Activated naive CD8-positive, alpha-beta T cell treated with anti-CD3 and anti-CD28 coated beads for 36 hours (primary cell): ENCODE measurements at places on chromosomes 5 and 9. TPM values are rescaled to one million over a fixed set of nuclear protein-coding genes. Genes with fewer than 3 reads are reported as not detected.
A peak's percentile ranks its signal among the peaks of the same experiment; 100 is the strongest.

GRCh38 chr5:157855404-157855994 lies 3.4 kb downstream of the CLINT1 start:
- H3K4me1 ChIP-seq: peaks cover 46% of the 10 kb centered on the region
- H3K27ac ChIP-seq: no peak overlapping the region
- no peak for DNase-seq
- no peaks in the 10 kb centered on the region for H3K27me3 ChIP-seq
- peak overlapping the region; percentile 29 for H3K4me3 ChIP-seq

The FGF1 gene
- total RNA-seq: not detected

DNA sequence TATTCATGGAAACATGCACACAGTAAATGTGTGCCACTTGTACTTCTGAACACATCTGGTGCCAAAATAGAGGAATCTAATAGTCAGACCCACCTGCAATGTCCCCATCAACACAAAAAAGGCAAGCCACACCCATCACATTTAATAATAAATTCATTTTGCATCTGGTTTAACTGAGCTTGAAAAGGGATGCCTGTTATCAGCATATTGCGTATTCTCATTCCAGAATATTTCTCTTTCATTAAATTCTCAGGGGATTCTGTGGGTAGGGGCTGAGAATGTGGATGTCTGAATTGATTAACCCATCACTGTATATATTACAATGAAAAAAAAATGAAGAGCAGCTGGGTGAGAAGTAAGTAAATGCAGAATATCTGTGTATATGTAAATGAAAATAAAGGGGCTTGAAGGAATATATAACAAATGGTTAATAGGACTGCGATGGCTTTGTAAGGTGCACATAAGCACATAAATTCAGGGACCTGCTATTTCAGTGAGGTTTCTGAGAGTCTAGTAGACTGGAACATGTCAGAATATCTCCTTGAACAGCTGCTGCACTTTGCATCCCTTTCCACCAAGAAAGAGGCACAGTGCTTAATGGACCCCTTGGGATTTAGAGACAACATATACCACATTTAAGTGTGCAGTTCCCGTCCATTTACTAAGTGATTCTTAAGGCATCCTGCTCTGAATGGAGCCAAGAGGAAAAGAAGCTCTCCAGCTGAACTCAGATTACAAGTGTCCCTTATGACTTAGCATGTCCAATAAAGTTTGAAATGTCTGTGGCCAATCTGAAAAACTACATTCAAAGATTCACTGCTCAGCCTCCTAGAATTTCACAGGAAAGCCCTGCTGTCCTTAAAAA lies 104.1 kb upstream of the NIPBL start:
- H3K36me3 ChIP-seq: peaks cover 2% of the 10 kb centered on the region
- H3K4me1 ChIP-seq: no peaks in the 10 kb centered on the region
- no peak for DNase-seq
- no peak overlapping the region for H3K4me3 ChIP-seq
- H3K27ac ChIP-seq: no peak overlapping the region

The MARVELD2 gene
- 0.31 TPM for total RNA-seq

DNA sequence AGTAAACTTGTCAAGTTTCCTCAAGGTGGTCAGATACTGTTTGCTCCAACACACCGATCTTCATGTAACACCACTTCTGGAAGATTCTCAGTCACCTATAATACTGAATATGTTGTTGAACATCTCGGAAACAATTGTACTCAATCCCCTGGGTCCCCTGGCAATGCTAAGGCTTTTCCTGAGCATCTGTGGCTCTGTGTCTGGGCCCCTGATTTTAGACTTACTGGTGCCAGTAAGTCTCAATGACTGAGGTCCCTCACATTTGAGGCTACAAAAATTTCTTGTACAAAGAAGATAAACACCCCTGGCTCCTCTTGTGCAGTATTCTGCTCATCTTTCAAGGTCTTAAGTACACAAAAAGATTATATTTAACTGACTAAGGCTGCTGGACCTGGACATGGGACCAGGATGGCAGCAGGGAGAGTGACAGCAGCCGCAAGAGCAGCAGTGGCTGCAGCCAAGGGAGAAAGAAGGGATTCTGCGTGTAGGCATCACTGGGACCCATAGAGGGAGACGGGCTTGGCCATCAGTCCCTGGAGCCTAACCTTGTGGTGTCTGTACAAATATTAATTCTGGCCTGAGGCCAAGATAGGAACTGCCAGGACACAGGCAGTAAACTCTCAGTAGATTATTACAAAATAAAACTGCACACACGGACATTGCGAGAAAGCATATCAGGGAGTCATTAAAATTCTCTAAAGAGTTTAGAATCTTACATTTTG lies 49.0 kb upstream of the TNPO1 start:
- no peaks in the 10 kb centered on the region for H3K4me1 ChIP-seq
- no peak overlapping the region for H3K27ac ChIP-seq
- no peaks in the 10 kb centered on the region for H3K36me3 ChIP-seq
- no peak for DNase-seq

- H3K36me3 ChIP-seq: no peaks in the 10 kb centered on the region
- no peak for DNase-seq
Measured at GRCh38 chr9:96073531-96074480, 198.3 kb downstream of the ERCC6L2 start.

- H3K4me3 ChIP-seq: no peak overlapping the region
- no peak for DNase-seq
- H3K36me3 ChIP-seq: no peaks in the 10 kb centered on the region
- peaks cover 7% of the 10 kb centered on the region for H3K27me3 ChIP-seq
- H3K4me1 ChIP-seq: no peaks in the 10 kb centered on the region
Measured at GRCh38 chr5:5605170-5605764, 182.8 kb downstream of the ICE1 start.

The NMUR2 gene
- total RNA-seq: not detected

DNA sequence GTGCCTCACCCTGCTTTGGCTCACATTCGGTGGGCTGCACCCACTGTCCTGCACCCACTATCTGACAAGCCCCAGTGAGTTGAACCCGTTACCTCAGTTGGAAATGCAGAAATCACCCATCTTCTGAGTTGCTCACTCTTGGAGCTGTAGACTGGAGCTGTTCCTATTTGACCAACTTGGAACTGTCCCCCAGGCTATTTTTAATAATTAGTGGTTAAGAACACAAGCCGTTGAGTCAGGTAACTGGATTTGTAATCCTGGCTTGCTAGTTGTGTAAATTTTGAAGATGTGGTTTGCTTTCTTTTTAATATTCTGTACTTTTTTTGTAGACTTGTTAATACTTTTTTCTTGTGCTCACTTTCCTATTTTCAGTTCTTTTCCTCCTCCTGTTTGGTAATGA lies 81.2 kb downstream of the CNTLN start:
- no peak overlapping the region for H3K4me3 ChIP-seq
- H3K27me3 ChIP-seq: no peaks in the 10 kb centered on the region
- DNase-seq: no peak

DNA sequence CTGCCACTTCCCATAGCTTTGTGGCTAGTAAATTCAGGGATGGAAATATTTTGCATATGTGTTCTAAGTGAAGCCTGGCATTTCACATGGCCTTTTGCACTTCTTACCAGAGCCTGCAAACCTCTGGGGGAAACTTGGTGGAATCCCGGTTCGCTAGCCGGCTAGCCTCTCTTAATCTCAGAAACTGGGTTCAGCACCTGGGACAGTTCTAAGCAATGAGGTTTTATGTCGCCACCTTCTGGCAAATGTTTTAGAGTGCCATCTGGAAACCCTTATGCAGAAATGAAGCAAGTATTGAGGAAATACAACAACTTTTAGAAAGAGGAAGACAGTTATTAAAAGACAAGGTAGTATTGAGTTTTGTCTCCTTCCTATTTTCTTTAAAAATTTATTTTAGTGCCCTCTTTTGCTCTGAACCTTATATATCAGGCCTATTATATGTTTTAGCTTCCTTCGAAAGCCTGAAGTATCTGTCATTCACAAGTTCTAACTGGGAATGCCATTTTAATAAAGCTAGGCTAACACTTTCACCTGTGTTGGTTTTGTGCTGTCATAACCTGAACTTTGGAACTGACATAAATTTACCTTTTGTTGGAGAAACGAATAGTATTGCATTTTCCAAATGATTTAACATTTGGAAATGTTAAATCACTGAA lies 963 bp upstream of the HTR1A start:
- no peak overlapping the region for H3K4me3 ChIP-seq
- peaks cover 7% of the 10 kb centered on the region for H3K36me3 ChIP-seq
- no peak for DNase-seq
- H3K4me1 ChIP-seq: no peaks in the 10 kb centered on the region
- H3K27me3 ChIP-seq: peaks cover 50% of the 10 kb centered on the region
- H3K27ac ChIP-seq: no peak overlapping the region

- H3K27ac ChIP-seq: peak overlapping the region; percentile 45
- H3K4me3 ChIP-seq: peak overlapping the region; percentile 86
- H3K4me1 ChIP-seq: peaks cover 10% of the 10 kb centered on the region
- H3K27me3 ChIP-seq: peaks cover 2% of the 10 kb centered on the region
- DNase-seq: no peak
- H3K36me3 ChIP-seq: peaks cover 5% of the 10 kb centered on the region
Measured at GRCh38 chr5:69331528-69332445, 814 bp downstream of the CCDC125 start.

DNA sequence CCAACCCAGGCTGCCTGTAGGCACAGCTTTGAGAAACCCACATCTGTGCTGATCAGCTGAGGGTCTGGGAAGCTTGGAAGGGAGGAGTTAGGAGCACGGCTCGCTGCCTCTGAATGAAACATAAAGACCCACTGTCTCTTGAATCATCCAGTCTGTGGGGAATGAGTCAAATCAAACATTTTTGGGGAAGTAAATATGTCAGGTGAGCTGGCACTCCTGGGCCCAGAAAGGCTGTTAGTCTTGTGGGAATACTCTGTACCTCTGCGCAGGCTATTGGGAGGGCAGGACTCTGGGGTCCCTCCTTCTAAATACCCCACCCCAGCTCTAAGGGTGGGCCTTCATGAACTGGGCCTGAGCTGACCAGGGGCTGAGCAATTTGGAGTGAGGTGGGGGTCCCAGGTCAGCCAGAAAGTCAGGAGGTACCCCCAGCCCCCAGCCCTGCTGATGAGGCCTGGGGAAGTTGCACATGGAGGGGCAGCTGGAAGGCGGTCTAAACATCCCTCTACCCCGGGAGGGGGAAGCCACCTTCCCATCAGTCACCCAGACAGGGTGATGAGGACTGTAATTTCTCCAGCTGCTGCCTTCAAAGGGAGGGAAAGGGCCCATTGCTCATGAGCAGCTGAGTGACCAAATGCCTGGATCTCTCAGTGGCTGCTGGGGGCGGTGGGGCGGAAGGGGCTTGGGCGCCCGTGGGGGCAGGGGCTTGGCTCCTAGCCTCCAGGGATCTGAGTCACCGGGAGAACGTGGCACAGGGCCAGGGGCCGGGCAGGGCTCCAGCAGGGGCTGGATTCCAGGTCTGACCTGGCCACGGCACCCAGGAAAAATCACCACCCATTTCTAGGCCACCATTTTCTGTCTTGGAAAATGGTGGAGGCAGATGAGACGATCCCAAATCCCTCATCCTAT lies 10.8 kb downstream of the FIBCD1 start:
- no peak overlapping the region for H3K27ac ChIP-seq
- H3K36me3 ChIP-seq: no peaks in the 10 kb centered on the region
- H3K4me1 ChIP-seq: no peaks in the 10 kb centered on the region
- H3K4me3 ChIP-seq: no peak overlapping the region

GRCh38 chr5:135441350-135441831 lies 5.8 kb downstream of the DCANP1 start:
- H3K4me3 ChIP-seq: no peak overlapping the region
- no peak overlapping the region for H3K27ac ChIP-seq
- no peaks in the 10 kb centered on the region for H3K4me1 ChIP-seq

DNA sequence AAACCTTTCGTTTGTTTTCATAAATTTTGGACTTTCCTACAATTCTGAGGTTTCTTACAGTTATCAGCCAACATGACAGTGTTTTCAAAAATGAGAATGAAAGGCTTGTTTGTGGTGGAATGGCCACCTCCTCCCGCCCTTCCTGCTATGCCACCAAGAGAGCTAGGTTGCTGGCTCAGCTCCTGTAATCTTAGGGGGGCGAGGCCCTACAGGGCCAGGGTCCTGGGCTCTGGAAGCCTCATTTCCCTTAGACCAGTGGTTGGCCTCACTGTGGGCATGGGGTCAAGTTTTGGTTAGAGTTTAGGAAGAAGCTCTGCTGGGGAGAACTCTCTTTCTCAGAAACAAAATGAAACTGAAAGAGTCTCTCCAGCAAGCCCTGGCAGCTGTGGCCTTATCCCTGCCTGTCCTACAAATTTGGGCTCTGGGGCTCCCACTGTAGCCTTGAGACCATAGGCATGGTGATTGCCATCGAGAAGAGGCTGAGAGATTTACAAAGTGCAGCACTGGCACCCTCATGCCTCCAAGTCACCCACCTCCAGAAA lies 66.2 kb downstream of the IRX1 start:
- H3K27ac ChIP-seq: no peak overlapping the region
- H3K4me1 ChIP-seq: no peaks in the 10 kb centered on the region
- no peak overlapping the region for H3K4me3 ChIP-seq

DNA sequence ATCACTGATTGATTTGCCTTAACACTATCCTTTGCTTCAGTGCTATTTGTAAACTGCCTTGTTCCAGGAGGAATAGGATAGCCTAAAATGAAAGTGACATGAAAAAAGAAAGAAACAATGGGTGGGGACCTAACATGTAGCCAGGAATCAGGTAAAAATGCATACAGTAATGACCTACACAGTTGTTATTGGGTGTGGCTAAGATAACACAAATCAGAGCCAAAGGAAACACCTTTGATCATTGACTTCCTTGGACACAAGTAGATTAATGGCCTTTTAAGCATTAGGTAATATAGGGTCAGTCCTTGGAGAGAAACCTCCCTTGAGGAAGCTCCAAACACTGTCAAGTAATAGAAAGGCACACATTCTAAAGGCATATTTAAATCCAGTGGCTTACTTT lies 220.4 kb downstream of the TRPM3 start:
- no peak for DNase-seq
- no peak overlapping the region for H3K4me3 ChIP-seq
- no peak overlapping the region for H3K27ac ChIP-seq
- no peaks in the 10 kb centered on the region for H3K36me3 ChIP-seq

- DNase-seq: no peak
- no peak overlapping the region for H3K4me3 ChIP-seq
- no peak overlapping the region for H3K27ac ChIP-seq
Measured at GRCh38 chr9:111349766-111350165, 19.7 kb upstream of the OR2K2 start.

The INSL4 gene
- total RNA-seq: not detected

DNA sequence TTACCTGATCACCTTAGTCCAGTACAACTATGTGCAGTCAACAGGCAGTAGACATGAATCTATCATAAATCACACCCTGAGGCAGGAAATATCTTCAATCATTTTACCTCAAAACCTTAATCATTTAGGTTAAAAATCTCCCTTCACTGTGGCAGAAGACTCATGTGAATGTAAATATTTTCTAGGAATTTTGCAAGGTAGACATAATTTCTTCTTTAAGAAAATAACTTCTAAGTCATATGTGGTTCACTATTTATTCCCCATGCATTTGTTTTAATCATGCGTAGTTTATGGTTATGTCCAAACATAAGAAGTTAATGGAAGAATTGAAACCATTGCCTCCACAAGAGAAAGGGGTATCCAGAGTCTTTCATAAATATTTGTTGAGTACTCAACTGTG lies 97.0 kb downstream of the HMHB1 start:
- peaks cover 1% of the 10 kb centered on the region for H3K36me3 ChIP-seq
- no peak overlapping the region for H3K27ac ChIP-seq
- H3K27me3 ChIP-seq: peaks cover 5% of the 10 kb centered on the region
- H3K4me1 ChIP-seq: no peaks in the 10 kb centered on the region
- no peak for DNase-seq
- H3K4me3 ChIP-seq: no peak overlapping the region

- H3K4me3 ChIP-seq: no peak overlapping the region
- H3K27ac ChIP-seq: no peak overlapping the region
- no peaks in the 10 kb centered on the region for H3K4me1 ChIP-seq
- no peaks in the 10 kb centered on the region for H3K27me3 ChIP-seq
Measured at GRCh38 chr9:29514336-29514735, 1941.1 kb upstream of the C9orf72 start.
